ENCODE measurements at places on chromosomes 16 and 17.

- no peaks in the 10 kb centered on the region for H3K27me3 ChIP-seq
- no peaks in the 10 kb centered on the region for H3K36me3 ChIP-seq
- H3K27ac ChIP-seq: no peak overlapping the region
- no peaks in the 10 kb centered on the region for H3K4me1 ChIP-seq
- DNase-seq: no peak
These were observed 23.0 kb upstream of the CAPNS2 start for GRCh38 chr16:55543472-55543871.

DNA sequence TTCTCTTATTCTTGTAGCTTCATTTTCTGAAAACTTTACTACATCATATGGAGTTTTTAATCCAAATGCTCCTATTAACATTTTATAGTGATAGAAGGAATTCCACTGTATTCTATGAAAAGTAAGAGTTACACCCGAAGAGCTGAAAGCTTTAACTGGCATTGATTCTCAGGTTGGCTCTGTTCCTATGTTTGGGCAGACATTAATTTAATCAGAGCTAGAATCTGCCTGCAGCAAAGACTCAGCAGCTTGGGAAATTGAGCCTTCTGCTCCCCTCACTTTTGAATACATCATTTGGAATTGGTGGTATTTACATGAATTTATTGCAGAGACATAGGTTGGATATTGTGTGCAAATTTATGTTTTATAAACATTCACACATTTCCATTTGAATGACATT, 1494.7 kb downstream of the CDH8 start:
- DNase-seq: no peak
- no peak overlapping the region for H3K27ac ChIP-seq
- no peak overlapping the region for H3K4me3 ChIP-seq
- no peaks in the 10 kb centered on the region for H3K4me1 ChIP-seq
- H3K36me3 ChIP-seq: no peaks in the 10 kb centered on the region

- no peak for DNase-seq
- no peak overlapping the region for H3K4me3 ChIP-seq
- H3K27me3 ChIP-seq: no peaks in the 10 kb centered on the region
- H3K36me3 ChIP-seq: no peaks in the 10 kb centered on the region
- H3K27ac ChIP-seq: no peak overlapping the region
These were observed 294.4 kb downstream of the NPIPA8 start for GRCh38 chr16:18041864-18042834.

DNA sequence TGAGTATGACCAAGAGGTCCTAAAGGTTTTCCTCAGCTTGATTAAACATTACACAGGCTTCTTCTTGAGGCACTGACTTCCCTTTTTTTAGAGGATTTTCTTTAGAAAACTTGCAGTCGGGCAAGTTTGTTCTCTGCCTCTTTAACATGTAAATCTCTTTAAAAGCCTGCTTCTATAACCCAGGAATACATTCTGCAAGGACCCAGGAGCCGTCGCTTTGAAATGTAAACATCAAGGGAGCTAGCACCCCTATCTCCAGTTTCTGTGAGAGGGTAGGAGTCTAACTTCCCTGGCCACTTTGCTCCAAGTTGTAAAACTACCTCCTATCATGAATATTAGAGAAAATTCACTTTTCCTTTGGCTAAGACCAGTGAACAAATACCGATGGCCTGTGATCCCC, 201.5 kb upstream of the CPHXL start:
- H3K27me3 ChIP-seq: no peaks in the 10 kb centered on the region
- no peak overlapping the region for H3K4me3 ChIP-seq
- no peak for DNase-seq
- no peaks in the 10 kb centered on the region for H3K36me3 ChIP-seq

DNA sequence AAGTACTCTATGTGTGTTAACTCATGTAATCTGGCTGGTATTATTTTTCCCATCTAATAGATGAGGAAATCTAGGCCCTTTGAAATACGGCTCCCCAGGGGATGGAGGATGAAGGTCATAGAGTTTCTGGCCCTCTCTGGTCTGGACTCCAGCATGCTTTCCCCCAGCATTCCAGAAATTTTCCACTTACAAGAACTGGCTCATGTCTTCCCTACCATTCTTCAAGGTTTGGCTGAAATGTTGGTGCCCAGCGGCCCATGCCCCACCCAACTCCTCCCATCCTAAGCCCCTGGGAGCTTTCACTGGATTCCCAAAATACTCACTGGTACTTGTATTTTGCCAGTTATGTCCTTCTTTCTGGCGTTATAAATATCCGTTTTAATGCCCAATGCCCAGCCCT, 237.5 kb upstream of the NLRP1 start:
- H3K36me3 ChIP-seq: no peaks in the 10 kb centered on the region
- no peaks in the 10 kb centered on the region for H3K27me3 ChIP-seq
- no peak overlapping the region for H3K4me3 ChIP-seq
- H3K4me1 ChIP-seq: no peaks in the 10 kb centered on the region
- no peak overlapping the region for H3K27ac ChIP-seq
- DNase-seq: no peak

DNA sequence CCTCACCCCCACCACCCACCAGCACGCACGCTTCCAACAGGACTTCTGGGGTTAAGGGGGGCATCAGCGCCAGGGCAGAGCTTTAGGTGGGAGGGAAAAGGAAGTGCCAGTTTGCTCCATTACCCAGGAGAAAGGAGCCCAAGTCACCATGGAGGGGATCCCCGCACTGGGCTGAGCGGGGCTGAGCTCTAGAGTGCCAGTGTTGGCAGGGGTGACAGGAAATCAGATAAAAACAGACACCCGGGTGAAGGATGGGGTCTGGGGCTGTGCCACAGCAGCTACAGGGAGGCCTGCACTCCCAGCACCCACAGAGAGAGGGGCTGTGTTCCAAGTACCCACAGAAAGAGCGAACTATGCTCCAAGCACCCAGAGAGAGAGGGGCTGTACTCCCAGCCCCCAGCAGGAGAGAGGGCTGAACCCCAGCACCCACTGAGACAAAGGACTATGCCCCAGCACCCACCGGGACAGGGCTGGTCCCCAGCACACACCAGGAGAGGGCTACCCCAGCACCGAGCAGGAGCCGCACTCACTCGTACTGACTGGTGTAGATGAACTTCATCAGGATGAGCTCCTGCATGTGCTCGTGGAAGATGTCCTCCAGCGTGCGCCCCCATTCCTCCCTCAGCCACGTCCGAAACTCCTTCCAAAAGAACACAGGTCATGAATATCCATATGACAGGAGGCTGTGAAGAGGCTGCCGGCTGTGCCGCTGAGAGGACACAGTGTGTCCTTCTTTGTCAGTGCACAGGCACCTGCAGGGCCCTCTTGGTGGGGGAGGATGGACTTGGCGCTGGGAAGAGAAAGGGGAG, 18.6 kb upstream of the C16orf95 start:
- no peak overlapping the region for H3K4me3 ChIP-seq
- DNase-seq: no peak
- peaks cover 51% of the 10 kb centered on the region for H3K36me3 ChIP-seq
- no peaks in the 10 kb centered on the region for H3K27me3 ChIP-seq

GRCh38 chr16:28534542-28535373, 4.0 kb downstream of the NUPR1 start:
- H3K27me3 ChIP-seq: no peaks in the 10 kb centered on the region
- H3K27ac ChIP-seq: no peak overlapping the region
- H3K36me3 ChIP-seq: no peaks in the 10 kb centered on the region
- no peak overlapping the region for H3K4me3 ChIP-seq

DNA sequence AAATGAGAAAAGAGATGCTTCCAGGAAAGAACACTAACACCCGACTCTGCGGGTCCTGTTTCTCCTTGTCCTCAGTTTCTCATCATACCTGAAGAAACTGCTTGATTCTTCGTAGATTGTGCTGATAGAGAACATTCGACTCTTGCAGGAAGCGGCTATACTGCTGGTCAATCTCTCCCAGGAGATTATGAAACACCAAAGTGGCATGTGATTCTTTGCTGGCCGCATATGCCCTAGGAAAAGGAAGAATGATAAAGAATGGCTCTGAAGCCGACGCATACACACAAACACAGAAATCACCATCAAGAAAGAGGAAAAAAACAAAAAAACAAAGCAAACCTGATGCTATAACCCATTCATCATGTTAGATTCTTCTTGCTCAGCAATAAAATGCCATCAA, 41.8 kb downstream of the STAT3 start:
- peaks cover 37% of the 10 kb centered on the region for H3K36me3 ChIP-seq
- peaks cover 5% of the 10 kb centered on the region for H3K4me1 ChIP-seq
- no peaks in the 10 kb centered on the region for H3K27me3 ChIP-seq
- no peak overlapping the region for H3K27ac ChIP-seq
- H3K4me3 ChIP-seq: no peak overlapping the region
- no peak for DNase-seq

- no peak for DNase-seq
- H3K27ac ChIP-seq: no peak overlapping the region
These were observed 411.8 kb upstream of the ASIC2 start for GRCh38 chr17:33704856-33705255.

GRCh38 chr16:66619534-66620428, 15.3 kb downstream of the CMTM3 start:
- no peaks in the 10 kb centered on the region for H3K36me3 ChIP-seq
- no peak overlapping the region for H3K4me3 ChIP-seq
- peaks cover 13% of the 10 kb centered on the region for H3K4me1 ChIP-seq
- H3K27ac ChIP-seq: no peak overlapping the region

DNA sequence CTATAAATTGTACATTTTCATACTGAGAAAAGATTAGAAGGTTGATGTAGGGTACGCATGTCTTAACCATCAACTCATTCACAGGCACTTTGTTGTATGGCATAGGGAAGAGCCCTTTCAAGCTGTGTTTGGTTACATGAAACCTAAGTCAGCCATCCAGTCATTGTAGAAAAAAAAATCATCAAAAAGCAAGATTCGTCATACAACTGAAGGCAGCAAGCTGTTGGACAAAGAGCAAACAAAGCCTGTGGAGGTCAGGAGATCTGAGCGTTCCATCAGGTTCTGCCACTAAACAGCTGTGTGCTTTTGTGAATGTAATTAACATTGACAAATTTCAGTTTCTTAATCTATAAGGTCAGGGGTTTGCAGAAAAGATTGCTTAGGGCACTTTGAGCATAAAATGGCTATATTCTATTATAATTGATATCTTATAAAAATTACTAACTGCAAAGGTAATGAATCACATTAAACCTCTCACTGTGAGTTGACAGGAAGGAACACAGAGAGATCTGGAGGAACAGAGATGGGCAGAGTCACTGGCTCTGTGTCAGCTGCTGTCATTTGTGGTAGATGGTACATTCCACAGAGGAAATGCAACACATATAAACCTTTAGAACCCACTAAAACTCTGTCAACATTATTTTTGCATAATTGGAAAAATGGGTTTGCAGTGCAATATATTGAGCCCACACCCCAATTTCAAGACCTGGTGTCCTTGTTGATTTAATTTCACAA, 66.3 kb upstream of the MYOCD start:
- H3K4me1 ChIP-seq: no peaks in the 10 kb centered on the region
- no peak overlapping the region for H3K27ac ChIP-seq
- DNase-seq: no peak
- H3K36me3 ChIP-seq: no peaks in the 10 kb centered on the region
- H3K4me3 ChIP-seq: no peak overlapping the region
- H3K27me3 ChIP-seq: no peaks in the 10 kb centered on the region

DNA sequence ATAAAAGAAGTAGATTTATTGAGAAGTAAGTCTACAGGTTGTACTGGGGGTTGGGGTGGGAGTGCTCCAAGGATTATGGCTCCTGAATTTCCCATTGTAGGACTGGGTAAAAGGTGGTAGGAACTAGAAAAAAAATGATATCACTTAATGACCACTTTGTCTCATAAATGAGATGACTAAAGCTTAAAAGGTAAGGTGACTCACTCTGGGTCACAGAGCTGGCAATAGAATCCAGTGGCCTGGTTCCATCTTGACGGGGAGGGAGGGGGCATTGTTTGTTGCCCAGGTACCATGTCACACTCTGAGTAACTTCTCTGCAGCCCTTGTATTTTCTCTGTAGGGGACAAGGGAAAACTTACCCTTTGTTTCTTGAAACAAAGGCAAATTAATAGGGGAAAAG, 126.1 kb downstream of the PITPNC1 start:
- no peaks in the 10 kb centered on the region for H3K27me3 ChIP-seq
- no peaks in the 10 kb centered on the region for H3K36me3 ChIP-seq
- DNase-seq: no peak
- H3K4me1 ChIP-seq: no peaks in the 10 kb centered on the region
- H3K4me3 ChIP-seq: no peak overlapping the region

- H3K36me3 ChIP-seq: peaks cover 16% of the 10 kb centered on the region
- no peaks in the 10 kb centered on the region for H3K27me3 ChIP-seq
- peak overlapping the region; percentile 91 for H3K27ac ChIP-seq
- H3K4me1 ChIP-seq: peaks cover 22% of the 10 kb centered on the region
These were observed 1.0 kb downstream of the VEZF1 start for GRCh38 chr17:57986841-57987580.

GRCh38 chr16:20676268-20676825, 21.1 kb downstream of the ACSM1 start:
- H3K4me3 ChIP-seq: peak overlapping the region; percentile 42
- peak overlapping the region; percentile 67 for H3K27ac ChIP-seq
- no peaks in the 10 kb centered on the region for H3K27me3 ChIP-seq
- no peak for DNase-seq
- peaks cover 5% of the 10 kb centered on the region for H3K4me1 ChIP-seq

Measured in thymus (tissue), 14 donors.